ENCODE measurements at places on chromosomes 3 and 15. TPM values are rescaled to one million over a fixed set of nuclear protein-coding genes. Genes with fewer than 3 reads are reported as not detected.

The SAMD7 gene
- total RNA-seq, result not detected

The PHLDB2 gene
- 91.3 TPM for total RNA-seq

DNA sequence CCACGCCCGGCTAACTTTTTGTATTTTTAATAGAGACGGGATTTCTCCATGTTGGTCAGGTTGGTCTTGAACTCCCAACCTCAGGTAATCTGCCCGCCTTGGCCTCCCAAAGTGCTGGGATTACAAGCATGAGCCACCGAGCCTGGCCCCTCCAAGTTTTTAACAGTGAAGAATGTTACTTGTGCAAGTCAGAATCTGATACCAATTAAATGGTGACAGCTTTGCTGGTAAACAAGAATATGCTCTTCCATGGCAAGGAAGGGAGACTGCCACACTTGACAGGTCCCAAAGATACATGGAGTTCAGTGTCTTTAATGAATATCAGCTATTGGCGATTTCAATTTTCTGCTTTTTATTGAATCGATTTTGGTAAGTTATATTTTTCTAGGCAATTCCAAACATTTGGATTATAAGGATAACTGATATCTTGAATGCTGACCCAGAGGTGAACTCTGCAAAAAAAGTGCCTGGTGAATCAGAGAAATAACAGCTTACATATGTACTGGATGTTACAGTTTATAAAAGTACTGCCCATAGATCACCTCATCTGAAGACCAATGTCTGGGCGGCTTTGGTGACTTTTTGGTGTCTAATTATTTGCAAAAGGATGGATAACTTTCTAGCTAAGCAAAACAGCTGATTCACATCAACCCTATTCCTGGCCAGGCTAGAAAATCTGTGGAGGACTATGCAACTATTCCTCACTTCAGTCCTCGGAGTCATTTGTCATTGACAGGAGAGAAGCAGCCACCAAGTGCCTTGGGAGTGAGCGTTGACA is 1.2 kb downstream of the PARP16 start:
- DNase-seq, result no peak

DNA sequence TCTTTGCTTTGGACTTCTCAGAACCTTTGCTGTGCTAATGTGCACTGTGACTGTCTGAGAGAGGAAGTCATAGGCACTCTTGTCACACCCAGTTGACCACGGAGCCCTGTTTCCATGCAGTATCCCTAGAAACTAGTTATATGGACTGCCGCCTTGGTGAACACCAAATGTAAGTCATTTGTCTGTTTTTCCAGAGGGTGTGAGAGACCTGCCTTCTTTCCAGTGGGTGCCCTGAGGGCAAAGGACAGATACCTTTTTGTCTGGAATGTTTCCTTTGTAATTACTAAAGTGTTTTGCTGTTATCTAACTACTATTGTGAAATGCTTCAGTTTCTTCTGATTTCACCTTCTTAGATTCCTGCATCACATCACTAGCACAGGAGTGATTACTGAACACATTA is 91.8 kb downstream of the LARS2 start:
- DNase-seq, result no peak

GRCh38 chr15:95957861-95958260 is 372.6 kb upstream of the NR2F2 start:
- DNase-seq, result no peak

- DNase-seq, result no peak
Measured at GRCh38 chr3:115323380-115323779, 176.3 kb upstream of the ZBTB20 start.

DNA sequence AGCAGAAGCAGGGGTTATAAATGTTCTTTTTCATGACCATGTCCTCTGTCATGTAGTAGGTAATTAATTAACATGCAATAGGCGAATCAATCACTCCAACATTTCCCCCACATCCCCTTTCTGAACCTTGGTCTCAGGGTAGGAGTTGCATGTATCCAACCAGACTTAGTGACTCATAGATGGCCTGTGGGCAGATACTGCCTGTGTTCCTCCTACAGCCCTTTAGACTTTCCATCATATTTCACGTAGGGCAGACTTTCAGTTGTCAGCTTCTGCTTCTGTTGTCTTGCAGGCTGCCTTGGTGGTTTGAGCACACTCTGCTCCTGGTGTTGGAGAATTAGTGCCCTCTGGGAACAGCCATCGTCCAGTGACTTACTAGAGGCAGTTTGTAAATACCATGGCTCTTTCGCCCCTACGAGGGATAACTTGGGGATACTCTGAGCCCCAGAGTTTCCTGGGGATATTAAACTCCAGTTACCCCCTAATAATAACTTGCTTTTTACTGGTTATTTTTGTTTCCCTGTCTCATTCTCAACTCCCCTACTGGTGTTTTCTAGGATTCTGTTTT is 244.4 kb downstream of the EDEM1 start:
- DNase-seq, result no peak

DNA sequence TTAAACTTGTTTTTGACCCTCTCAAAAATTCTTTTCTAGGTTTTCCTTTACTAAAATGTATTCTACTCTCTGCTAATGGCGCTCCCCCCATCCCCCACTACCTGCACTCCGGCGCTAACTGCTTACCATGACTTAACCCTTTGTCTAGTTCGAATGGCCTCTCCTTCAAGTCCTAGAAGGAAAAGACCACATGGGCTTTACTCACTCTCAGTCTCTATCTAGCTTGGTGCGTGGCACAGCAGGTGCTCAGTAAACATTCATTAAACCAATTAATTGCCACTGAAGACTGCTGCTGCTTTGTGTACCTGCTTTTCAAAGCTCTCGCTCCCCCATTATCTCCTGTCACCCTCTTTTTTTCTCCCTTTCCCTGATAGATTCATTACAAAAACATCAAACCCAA is 457.7 kb upstream of the THRB start:
- no peak for DNase-seq

DNA sequence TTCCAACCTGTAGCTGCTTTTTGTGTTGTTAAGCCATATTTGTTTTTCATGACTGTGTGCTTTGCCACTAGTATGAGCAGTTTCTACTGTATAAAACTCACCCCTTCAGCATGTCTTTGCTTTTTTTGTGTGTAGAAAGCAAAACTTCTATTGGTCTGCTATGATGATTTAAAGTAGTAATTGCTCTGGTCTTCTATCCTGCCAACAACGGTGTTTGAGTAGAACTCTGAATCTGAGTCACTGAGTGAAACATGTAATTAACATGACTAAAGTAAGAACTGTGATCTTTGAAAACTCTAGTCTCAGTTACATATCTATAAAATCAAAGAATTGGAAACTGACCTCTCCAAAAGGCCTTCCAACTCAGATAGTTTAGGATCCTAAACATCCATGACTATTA is 133.6 kb downstream of the TPRG1 start:
- no peak for DNase-seq

DNA sequence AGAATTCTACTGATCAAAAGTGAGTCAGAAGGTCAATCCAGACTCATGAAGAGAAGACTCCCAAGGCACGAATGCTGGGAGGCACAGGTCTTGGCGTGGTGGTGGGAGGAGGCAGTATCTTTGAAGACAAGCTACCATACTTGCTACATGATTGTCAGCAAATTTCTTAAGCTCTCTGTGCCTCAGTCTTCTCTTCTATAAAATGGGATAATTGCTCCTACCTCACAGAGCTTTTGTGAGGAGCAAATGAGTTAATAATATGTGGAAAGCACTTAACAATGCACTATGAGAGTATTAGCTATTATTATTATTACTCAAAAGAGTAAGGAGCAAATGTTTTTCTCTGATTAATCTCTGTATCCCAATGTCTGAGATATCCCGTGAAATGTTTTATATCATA is 36.2 kb downstream of the EHD4 start:
- DNase-seq, result no peak

GRCh38 chr15:57217778-57218598 is 158.3 kb upstream of the CGNL1 start:
- DNase-seq, result no peak

DNA sequence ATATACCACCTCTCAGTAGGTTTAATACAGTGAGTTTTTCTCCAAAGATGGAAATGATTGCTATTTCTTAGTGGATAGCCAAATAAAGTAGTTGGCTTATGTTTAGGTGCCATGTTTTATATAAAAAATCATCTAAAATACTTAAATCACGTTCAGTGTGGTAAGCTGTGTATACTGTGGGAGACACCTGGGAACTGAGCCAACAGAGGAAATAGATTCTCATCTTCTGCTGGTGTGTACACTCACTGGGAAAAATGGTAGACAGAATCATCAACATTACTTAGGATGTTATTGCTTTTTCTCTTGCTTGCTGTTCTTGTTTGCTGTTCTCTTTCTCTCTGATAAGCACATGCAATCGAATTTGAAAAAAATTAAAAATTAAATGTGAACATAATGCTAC is 112.6 kb upstream of the MB21D2 start:
- no peak for DNase-seq

DNA sequence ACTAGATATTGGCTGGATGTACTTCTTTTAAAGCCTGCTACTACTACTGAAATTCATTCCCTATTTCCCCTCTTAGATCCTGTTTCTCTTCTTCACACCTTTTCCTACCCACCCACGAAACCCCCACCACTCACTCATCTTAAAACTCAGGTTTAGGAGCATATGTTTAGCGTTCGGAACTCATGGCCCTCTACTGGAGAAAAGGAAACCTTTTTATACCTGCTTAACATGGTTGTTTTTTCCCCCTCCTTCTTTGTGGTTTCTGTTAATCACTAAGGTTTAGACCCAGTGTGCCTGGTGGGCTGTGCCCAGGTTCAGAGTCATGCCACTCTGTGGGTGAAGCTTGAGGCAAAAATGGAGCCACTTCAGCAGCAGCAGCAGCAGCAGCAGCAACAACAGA is 2.6 kb downstream of the ARID3B start:
- no peak for DNase-seq

GRCh38 chr15:74434263-74435136 is 742 bp upstream of the SEMA7A start:
- no peak for DNase-seq

DNA sequence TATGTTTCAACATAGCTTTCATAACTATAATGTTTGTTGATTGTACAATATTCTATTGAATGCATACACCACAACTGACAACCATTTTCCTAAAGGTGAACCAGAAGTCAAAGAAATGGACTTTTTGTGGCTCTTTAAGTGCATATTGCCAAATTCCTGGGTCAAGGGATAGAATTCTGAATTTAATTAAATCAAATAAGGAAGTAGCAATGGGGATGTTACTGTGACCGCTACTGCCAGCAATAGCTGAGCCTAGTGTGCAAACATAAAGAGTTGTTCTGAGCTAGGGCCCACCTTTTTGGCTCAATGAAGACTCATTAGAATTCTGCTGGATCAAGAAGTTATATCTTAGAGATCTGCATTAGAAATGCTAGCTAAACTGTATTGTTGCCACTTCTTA is 17.3 kb upstream of the KBTBD8 start:
- no peak for DNase-seq

- DNase-seq, result no peak
Measured at GRCh38 chr15:29348336-29348914, 78.8 kb upstream of the NSMCE3 start.

DNA sequence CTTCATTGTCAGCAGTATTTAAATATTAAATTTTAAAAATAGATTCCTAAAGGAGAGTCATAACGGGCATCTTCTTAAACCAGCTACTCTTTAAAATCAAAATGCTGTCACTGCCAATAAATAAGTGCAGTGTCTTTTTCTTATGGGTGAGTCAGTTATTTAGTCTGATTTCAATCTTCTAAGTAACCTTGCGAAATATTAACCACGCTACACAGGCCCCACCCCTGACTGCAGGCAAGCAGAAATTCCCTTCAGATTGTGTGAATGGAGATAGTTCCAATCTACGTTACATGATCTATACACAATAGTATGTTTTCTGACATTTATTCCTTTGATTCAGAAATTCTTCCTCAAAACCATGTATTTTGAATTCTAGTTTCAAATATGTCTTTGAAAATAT is 141.5 kb downstream of the GADL1 start:
- no peak for DNase-seq

Measured in tibial nerve (tissue), 4 donors.